ENCODE measurements at places on chromosomes 6 and 20.
A peak's percentile ranks its signal among the peaks of the same experiment; 100 is the strongest.

DNA sequence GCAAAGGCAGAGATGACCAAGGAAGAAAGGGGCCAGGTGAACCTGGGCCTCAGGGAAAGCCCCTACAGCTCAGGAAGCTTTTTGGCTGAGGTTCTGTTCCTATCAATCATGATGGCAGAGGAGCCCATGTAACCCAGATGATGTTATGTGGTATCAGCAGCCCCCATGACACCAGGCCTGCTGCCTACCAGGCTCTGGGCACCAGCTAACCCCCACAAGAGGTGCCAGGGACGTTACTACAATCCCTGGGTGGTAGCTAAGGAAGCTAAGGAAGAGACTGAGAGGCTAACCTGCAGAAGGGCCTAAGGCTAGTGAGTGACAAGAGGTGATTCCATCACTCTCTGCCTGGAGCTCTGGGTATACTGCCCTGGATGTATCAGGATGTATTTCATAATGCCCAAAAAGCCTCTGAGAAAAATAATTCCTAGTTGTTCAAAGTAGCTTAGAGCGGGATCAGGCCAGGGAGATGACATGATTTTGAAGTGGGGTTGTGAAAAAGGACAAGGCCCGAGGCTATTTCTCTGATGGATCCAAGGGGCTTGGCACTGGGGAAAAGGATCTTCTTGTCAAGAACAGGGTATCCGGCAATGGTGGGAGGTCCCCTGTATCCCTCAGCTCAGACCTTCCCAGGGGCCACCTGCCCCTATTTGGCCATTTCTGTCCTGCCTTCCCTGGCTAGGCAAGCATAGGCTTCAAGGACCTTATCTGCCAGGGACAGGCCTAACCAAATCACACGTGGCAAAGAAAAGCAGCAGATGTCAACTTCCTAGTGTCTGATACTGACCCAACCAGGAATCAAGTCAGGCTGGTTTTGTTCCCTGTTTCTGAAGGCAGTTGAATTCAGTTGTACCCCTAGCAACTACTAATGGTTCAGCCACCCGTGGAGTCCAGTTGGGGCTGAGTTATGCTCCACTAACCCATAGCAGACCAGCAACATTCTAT is 41.3 kb downstream of the PANK2 start:
- no peak for DNase-seq

- no peak for DNase-seq
These were observed 35.1 kb downstream of the NFATC2 start for GRCh38 chr20:51507216-51508036.

- no peak for DNase-seq
These were observed 187.1 kb upstream of the TCF21 start for GRCh38 chr6:133701633-133702331.

DNA sequence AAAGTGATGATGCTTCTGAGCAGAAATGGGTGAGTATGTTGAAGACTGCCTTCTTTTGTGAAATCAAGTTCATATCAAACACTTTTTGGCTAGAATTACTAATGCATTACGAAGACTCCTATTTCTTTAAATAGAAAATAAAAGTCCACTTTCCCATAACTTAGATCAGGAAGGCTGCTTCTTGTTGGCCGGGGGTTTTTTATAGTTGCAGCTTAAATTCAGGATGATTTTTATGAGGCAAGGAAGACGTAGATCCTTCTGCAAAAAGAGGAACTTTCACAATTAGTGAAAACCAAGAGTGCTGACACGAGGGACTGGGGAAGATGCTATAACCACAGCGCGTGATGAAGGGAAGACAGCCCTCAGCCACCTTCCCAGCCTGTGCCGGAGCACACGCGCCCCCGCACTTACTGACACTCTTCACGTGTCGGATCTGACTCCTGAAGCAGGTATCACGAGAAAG is 206.1 kb upstream of the PRDM1 start:
- DNase-seq = no peak

- no peak for DNase-seq
These were observed 96.0 kb downstream of the EYA2 start for GRCh38 chr20:46990596-46991104.

DNA sequence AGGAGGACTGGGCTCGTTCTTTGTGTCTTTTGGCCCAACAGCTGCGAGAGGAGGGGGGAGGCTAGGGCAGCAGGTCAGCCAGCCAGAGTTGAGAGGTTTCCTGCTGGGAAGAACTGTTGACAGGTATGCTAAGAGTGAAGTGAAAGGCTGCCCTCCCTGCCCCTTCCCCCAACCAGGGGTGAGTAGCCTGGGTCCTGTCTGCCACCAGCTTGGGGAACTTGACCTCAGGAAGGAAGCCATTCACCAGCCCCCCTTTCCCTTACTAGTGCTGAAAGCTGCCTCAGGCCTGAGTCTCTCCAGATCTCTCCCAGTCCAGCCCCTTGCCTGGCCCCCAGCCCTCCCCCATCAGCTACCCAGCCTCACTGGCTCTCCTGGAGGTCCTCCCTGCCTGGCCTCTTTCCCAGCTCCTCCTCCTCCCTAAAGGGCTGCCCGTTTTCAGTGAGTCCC is 20.7 kb upstream of the ZNF76 start:
- DNase-seq = no peak

- no peak for DNase-seq
These were observed 84.9 kb upstream of the TGM3 start for GRCh38 chr20:2210646-2211552.

- DNase-seq = no peak
These were observed 860.2 kb upstream of the MAP3K7 start for GRCh38 chr6:91447081-91447480.

GRCh38 chr6:34491091-34491430 is 25.2 kb downstream of the PACSIN1 start:
- DNase-seq = no peak

GRCh38 chr20:19802492-19803158 is 44.6 kb downstream of the RIN2 start:
- peak; percentile 27 for DNase-seq

GRCh38 chr20:55704458-55704857 is 300.9 kb downstream of the CBLN4 start:
- DNase-seq = no peak

GRCh38 chr6:161417717-161418462 is 144.0 kb upstream of the AGPAT4 start:
- DNase-seq = peak; percentile 67

GRCh38 chr20:14453259-14453658 is 115.8 kb upstream of the FLRT3 start:
- DNase-seq = no peak

GRCh38 chr6:15242937-15243614 is 2.8 kb upstream of the JARID2 start:
- DNase-seq = no peak

DNA sequence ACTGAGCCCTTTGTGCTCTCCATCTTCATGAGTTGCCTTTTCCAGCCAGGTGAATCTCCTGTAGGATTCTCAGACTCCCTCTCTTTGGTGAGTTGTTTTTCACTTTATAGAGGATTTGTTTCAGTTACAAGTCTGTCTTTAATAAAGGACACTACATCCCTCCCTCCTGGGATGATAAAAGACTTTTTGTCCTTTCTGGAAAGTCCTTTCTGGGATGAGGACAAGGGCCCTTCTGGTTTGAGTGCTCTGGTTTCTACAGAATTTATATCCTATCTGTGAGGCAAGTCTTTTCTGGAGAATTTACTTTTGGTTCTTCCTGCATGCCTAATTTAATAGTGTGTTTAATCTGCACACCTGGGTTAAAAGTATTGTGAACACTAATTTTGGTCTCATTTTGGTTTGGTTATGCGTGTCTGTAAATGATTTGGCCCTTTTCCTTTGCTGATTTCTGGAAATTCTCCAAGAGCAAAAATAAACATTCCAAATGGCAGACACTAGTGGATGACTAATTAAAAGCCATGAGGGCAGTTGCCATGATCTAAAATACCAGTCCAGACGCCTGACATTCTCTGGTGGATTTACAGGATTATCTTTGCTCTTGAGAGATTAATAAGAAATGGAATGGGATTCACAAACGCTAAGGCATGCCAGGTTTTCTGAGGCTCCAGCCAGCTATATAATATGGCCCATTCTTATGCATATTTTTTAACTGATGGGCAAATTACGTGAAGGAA is 44.8 kb downstream of the TCP11 start:
- peak; percentile 90 for DNase-seq

- no peak for DNase-seq
These were observed 38.6 kb upstream of the SLC23A2 start for GRCh38 chr20:5039889-5040288.

GRCh38 chr6:37698264-37699137 is 818 bp upstream of the MDGA1 start:
- no peak for DNase-seq

GRCh38 chr6:28969129-28969528 is 36.0 kb downstream of the ZNF311 start:
- DNase-seq = no peak

DNA sequence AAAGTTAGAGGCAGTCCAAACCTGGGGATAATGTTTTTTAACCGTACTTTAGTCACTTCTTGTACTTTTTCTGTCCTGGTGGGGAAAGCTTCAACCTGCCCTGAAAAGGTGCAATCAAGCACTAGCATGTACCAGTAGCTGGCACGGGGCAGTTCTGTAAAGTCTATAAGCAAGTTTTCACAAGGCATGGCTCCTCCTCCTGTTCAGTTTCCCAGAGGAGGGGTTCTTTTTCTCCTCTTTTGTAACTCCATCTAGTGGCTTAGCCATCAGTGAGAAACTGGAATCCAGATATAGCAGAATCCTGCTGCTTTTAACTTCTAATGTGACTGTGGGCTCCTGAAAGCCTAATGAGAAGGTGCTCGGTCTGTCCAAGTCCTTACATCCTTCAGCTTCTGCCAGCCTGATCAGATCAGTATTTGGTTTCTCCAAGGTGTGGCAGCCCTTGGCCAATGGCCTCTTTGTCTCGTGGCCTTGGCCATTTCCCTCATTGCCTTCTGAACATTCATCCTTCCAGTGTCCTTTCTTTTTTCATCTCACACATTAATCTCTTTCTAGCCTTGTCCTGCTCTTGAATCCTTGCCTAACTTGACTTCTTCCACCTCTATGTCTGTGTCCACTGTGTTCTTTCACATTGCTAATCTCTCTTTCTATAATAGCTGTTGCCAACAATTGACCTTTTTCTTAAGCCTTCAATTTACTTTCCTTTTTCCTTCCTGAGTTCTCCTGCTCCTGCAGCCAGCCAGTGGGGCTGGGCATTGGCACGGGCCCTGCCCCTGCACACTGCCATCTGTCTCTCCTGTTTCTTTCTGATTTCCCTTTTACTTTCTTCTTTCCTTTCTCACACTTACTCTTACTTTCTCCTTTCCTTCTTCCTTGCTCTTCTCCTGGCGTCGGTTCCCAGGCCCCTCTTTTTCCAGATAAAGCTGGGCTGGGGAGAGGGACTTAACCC is 222.0 kb upstream of the SYNCRIP start:
- DNase-seq = no peak

- DNase-seq = no peak
These were observed 8.1 kb upstream of the ATXN1 start for GRCh38 chr6:16769131-16769985.

DNA sequence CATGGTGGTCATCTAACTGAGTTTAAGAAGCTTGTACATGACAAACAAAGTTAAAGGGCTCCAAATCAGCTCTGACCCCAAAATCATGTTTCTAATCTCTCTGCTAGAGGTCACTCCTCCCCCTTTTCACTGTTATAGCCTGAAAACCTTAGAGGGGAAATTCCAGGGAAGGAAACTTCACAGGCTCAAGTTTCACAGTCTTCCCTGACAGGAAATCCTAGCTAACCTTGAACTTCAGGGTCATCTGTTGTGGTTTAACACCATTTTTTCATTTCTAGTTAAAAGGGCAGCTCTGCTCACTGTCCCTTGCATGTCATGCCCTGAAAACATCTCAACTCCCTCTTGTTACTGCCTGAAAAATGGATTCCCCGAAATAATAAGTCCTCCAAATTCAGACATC is 104.4 kb upstream of the BMP2 start:
- DNase-seq = no peak

DNA sequence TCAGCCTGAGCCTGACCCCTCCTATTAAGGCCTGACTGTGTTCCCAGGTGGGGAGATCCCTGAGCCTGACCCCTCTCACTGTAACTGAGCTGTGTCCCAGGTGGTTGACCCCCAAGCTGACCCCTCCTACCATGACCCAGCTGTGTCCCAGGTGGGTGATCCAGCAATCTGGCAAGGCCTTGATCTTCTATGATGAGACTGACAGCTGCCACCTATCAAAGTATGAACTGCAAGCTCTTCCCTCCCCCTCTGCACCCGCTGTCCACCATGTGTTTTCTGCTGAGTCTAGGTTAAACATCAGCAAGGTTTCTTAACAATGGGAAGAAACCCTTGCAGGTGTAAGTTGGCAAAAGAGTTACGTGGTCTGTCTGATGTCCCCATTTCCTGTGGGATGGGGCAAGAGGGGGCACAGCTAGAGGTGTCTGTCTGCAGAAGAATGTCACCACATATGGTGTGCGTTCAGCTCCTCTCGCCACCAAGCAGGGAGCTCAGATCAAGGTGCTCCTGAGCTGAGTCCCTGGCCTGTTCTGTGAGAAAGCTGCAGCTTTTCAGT is 5.9 kb downstream of the PXDC1 start:
- no peak for DNase-seq

DNA sequence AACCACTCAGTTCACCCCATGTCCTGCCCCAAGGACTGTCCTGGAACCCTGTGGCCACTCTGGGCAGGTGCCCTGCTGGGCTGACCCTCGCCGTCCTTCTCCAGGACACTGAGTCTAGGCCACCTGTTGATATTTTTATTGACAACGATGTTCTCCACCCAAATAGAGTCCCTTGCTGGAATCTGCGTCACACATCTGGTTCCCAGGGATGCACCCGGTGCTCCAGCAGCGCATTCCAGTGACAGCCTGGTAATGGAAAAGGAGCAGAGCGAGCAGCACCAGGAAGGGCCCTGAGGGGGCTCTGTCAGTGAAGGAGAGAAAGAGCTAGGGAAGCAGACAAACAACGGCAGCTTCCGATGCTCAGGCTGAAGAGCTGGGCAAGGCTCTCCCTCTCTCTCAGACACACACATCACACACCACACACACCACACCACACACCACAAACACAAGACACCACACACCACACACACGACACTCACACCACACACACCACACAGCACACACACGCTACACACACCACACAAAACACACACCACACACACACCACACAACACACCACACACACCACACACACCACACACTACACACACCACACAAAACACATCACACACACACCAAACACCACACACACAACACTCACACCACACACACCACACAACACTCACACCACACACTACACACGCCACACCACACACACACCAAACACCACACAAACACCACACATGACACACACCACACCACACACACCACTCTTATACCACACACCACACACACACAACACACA is 117.9 kb upstream of the THBS2 start:
- DNase-seq = no peak

- DNase-seq = no peak
These were observed 313.7 kb upstream of the TBX18 start for GRCh38 chr6:85078058-85078457.

GRCh38 chr6:111499269-111499793 is 16.3 kb upstream of the REV3L start:
- DNase-seq = no peak

- no peak for DNase-seq
These were observed 110.0 kb downstream of the PPP1R14C start for GRCh38 chr6:150252714-150253444.

DNA sequence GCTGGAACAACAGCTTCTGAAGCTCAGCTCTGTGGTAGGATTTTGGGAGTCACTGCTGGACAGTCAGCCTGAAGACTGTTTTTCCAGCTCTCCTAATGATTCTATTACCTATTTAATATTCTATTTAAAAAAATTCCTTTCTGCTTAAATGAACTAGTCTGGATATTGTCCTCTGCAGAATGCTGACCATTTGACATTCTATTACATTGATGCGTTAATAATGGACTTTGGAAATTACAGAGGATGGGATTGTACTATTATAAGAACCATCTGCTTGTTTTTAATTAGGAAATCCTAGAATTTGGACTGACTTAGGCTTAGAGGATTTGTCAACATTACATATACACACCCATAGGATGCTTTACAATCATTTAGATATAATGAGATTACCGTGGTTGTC is 19.7 kb downstream of the LRP11 start:
- peak; percentile 47 for DNase-seq

Measured in NCI-H524 treated with DMSO at 0.1 percent for 48 hours (cell line).